Cortex of kidney (tissue), 1 donor: ENCODE measurements at places on chromosomes 16 and 17.

DNA sequence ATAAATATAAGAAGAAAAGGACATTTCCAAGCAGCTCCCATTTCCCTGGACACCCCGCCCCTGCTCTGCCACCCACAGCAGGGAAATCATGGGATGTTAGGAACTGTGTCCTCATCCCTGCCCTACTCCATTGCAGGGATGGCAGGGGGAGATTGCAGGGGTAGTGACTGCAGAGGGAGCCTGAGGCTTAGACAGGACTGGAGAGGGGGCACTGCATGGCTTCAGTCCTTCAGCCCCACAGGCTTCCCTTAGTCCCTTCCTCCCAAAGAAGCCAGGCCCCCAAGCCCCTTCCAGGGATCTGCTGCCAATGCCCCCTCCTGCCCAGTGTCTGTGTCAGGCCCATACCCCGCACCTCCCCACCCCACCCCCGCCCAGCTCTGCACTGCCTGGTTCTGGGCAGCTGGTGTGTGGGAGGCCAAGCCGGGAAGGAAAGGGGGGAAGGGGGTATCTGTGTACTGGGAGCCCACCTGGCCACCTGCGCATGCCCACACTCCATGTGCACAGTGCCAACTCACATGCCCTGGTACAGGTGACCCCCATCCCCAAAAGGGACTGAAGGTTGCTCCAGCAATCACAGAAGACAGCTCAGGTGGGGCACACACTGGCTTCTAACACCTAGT is 3.3 kb downstream of the RUNDC3A start:
- DNase-seq, result no peak

- DNase-seq, result no peak
These were observed 3.1 kb downstream of the RNF227 start for GRCh38 chr17:7912927-7913524.

GRCh38 chr16:22325598-22326368 is 28.6 kb downstream of the POLR3E start:
- no peak for DNase-seq

- no peak for DNase-seq
These were observed 15.7 kb downstream of the ELAC2 start for GRCh38 chr17:13001991-13002615.

DNA sequence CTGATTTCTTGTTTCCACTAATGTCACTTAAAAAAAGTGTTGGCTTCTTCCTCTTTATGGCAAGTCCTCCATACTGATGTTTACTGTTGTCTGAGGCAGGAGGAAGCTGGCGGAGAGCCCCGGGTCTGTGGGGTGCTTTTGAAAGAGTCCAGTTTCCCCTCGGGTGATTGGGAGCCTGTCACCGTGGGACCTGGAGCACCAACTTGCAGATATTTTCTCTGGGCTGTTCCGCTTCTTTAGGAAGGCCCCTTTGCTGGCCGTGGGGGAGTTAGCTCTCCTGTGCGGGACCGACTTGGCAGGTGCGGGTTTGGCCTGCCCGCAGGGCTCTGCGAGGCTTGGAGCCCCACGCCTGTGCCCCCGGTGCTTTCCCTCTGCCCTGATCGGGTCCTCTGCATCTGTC is 3.1 kb downstream of the BANP start:
- no peak for DNase-seq

DNA sequence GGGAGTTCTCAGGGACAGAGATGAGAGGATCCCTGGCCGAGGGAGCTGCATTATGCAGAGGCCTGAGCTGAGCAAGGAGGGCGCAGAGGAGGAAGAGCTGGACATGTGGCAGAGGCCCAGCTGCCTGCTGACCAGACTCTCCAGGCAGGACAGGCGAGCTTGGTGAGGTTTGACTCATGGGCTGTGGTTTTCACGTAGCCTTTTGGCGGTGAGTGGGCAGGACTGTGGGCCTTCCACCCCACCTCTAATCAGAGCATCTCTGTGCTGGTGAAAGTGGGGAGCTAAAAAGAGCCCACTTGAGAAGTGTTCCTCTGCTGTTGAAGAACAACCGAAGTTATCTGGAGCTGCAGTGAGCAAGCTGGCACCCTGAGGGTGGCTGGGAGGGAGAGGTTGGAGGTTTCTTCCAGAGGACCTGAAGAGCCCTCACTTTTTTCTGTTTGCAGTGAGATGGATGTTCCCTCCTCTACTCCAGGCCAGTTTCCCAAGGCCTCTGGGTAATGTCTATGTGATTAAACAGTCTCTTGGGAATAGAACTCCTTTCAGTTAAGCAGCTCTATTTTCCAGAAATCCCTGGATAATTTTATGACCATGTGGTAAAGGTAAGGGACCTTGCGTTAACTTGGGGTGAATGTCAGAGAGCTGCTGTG is 11.9 kb downstream of the EPN2 start:
- DNase-seq, result no peak

GRCh38 chr17:78798695-78799559 is 16.9 kb upstream of the CYTH1 start:
- DNase-seq, result no peak

GRCh38 chr17:39650121-39650579 is 13.2 kb downstream of the STARD3 start:
- no peak for DNase-seq

DNA sequence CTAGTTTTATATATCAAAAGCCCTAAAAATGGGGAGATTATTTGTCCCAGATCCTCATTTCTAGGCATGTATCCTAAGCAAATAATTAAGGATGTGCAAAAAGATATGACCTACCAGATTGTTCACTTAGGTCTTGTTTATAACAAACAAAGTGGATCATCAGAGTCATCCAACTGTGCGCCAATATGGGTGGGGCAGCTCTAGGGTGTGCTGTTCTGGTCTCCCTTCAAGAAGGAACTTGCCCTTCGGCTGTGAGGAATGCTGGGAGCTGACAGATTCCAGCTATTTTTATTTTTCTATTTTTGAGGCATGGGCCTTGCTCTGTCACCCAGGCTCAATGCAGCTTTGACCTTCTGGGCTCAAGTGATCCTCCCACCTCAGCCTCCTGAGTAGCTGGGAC is 13.8 kb downstream of the CHP2 start:
- DNase-seq, result no peak

GRCh38 chr17:82838386-82839063 is 1.3 kb downstream of the ZNF750 start:
- no peak for DNase-seq

DNA sequence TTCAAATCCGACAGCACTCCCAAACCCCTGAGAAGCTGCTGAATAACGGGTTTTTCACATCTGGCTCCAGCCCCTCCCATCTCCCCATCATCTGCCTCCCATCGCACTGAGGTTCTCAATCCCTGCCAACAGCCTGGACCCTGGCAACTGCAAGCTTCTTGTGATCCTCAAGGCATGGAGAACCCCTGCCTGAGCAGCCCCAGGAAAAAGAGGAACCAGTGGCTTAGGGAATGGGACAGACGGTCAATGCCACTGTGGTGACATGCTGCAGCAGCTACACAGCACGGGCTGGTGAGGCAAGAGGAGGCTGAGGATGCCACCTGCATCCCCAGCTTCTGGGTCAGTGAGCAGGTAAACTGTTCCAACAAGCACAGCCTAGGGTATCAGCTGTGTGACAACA is 3.3 kb upstream of the MBTPS1 start:
- no peak for DNase-seq

GRCh38 chr17:19978209-19978802 is 678 bp upstream of the AKAP10 start:
- DNase-seq, result no peak

DNA sequence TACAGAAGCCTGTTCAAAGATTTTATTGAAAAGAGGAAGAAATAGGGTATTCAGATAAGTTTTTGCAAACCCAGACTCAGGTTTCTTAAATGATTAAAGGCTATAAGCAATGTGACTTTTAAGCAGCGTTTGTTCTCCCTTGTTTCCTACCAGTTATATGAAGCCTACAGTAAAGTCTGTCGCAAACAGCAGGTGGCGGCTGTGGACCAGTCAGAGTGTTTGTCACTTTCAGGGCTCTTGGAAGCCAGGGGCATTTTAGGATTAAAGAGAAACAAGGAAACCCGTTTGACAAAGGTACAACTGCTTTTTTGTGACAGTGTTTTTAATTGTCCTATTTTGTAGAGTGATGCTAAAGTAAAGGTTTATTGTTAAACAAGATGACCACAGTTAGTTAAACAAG is 7.7 kb upstream of the RARA start:
- no peak for DNase-seq

DNA sequence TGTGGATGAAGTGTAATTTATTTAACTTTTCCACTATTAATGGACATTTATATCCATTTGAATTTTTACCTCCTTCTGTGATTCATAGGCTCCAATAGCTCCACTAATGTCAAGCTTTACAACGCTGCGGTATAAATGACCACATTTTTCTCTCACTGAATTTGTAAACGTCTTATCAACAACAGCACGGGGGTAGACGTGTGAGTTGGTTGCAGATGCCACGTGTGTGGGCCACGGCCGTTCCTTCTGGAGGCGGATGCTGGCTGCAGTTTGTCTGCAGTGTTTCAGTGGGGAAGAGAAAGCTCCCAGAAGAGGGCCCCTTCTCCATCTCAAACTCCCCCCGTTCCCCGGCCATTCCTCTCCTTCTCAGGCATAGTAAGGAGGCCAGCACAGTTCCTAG is 68.2 kb upstream of the XYLT1 start:
- no peak for DNase-seq

- DNase-seq, result no peak
These were observed 56.9 kb downstream of the WWP2 start for GRCh38 chr16:69818891-69819545.

DNA sequence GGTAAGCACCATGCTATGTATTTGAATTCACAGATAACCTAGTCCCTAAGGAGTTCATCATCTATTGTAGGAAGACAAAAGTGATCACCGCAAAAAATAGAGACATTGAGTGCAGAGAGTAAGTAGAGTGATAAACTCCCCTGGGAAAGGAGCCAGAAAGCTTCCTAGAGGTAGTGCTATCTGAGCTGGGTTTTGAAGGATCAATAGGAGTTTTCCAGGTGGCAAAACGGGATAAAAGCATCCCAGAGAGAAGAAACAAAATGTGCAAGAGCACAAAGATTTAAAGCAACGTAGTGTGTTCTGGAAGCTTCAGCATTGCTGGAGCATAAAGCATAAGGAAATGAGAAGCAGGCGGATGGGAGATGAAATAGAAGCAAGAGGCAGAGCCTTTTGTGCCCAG is 120.7 kb upstream of the PLCG2 start:
- no peak for DNase-seq

DNA sequence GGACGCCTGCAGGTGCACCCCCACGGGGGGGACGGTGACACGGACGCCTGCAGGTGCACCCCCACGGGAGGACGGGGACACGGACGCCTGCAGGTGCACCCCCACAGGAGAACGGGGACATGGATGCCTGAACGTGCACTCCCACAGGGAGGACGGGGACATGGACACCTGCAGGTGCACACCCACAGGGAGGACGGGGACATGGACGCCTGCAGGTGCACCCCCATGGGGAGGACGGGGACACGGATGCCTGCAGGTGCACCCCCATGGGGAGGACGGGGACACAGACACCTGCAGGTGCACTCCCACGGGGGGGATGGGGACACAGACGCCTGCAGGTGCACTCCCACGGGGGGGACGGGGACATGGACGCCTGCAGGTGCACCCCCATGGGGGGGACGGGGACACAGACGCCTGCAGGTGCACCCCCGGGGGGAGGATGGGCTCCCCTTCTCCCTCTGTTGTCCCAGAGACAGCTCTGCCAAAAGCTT is 114.5 kb upstream of the METRNL start:
- no peak for DNase-seq

- no peak for DNase-seq
These were observed 700 bp downstream of the UBN1 start for GRCh38 chr16:4847774-4848587.

GRCh38 chr16:49939495-49939894 is 83.6 kb upstream of the ZNF423 start:
- no peak for DNase-seq

DNA sequence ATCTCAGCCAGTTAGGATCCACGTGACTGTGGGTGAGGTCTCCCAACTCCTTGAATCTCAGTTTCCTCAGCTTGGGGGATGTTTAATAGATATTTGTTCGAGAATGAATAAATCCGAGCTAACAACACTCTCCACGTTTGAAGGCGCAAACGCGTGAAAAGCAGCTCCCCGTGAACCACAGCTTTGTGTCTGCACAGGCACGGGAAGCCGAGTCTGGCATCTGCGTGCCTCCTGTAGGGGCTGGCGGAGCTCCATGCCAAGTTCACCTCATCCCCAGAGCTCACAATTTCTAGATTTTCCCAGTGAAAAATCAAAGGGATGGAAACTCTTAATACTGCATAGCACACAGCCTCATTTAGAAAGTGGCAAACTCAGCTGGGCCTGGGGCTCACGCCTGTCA is 14.3 kb downstream of the SGSH start:
- DNase-seq, result no peak

GRCh38 chr16:51237861-51238378 is 86.8 kb upstream of the SALL1 start:
- no peak for DNase-seq

GRCh38 chr17:78497115-78497540 is 80.1 kb downstream of the DNAH17 start:
- DNase-seq, result no peak

- no peak for DNase-seq
These were observed 92.6 kb downstream of the DNAH17 start for GRCh38 chr17:78484271-78485246.

DNA sequence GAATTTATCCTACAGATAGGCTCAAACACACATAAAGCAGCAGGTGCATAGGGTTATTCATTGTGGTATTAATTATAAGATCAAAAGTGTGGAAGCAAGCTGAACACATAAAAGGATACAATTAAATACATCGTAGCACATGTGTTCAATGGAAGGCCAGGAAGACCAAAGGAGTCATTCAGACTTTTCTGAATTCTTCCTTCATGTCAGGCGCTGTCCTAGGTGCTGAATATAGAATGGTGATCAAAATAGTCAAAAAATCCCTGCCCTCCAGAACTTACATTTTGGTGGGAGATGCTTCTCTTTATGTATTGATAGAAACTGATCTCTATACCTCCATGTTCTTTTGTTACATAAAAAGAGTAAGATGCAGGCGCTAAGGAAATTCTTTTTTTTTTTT is 439.0 kb upstream of the ASIC2 start:
- DNase-seq, result no peak

GRCh38 chr17:66549731-66550207 is 247.4 kb downstream of the PRKCA start:
- DNase-seq, result no peak

GRCh38 chr17:44778656-44779210 is 19.9 kb downstream of the ADAM11 start:
- DNase-seq, result no peak
